A549 treated with RU486 at 1 μM for 4 hours (cell line): ENCODE measurements at places on chromosomes 5 and 9. TPM values are rescaled to one million over a fixed set of nuclear protein-coding genes. Genes with fewer than 3 reads are reported as not detected.

INSYN2B gene
- 0.73 to 1.5 TPM (median 1.1 TPM) in 5 replicates for total RNA-seq

DMRTA1 gene
- 0.82 to 1.1 TPM (median 0.84 TPM) in 5 replicates for total RNA-seq

PCDHB8 gene
- 0.25 to 0.43 TPM (median 0.34 TPM) in 5 replicates for total RNA-seq

PFN3 gene
- not detected in 5 replicates for total RNA-seq

PLEKHG4B gene
- 0.56 to 1.0 TPM (median 0.96 TPM) in 5 replicates for total RNA-seq

GRK6 gene
- total RNA-seq: 18.0 to 27.8 TPM (median 26.3 TPM) in 5 replicates

LTC4S gene
- 0.30 to 0.63 TPM (median 0.38 TPM) in 3 of 5 replicates, not detected in the others for total RNA-seq

ZFP2 gene
- not detected in 5 replicates for total RNA-seq

KIF2A gene
- 21.1 to 50.2 TPM (median 37.3 TPM) in 5 replicates for total RNA-seq

GZMA gene
- total RNA-seq: not detected in 5 replicates

BHMT gene
- 0.05 TPM in 1 of 5 replicates, not detected in the others for total RNA-seq

BSPRY gene
- total RNA-seq: 0.03 to 0.22 TPM (median 0.06 TPM) in 4 of 5 replicates, not detected in the other

SWI5 gene
- total RNA-seq: 42.4 to 49.6 TPM (median 45.6 TPM) in 5 replicates

TRPM6 gene
- total RNA-seq: 1.3 to 1.8 TPM (median 1.4 TPM) in 5 replicates

WWC1 gene
- total RNA-seq: 79.0 to 99.0 TPM (median 93.5 TPM) in 5 replicates

KIF12 gene
- total RNA-seq: 1.4 to 2.7 TPM (median 2.1 TPM) in 5 replicates

EMB gene
- 2.4 to 6.5 TPM (median 5.4 TPM) in 5 replicates for total RNA-seq

SLC22A4 gene
- 3.9 to 5.1 TPM (median 4.8 TPM) in 5 replicates for total RNA-seq
